IMR-90 (cell line): ENCODE measurements at places on chromosomes 7 and 10. TPM values are rescaled to one million over a fixed set of nuclear protein-coding genes. Genes with fewer than 3 reads are reported as not detected.

- peaks cover 8% of the 10 kb centered on the region for H3K36me3 ChIP-seq
- no peak overlapping the region for H3K4me3 ChIP-seq
- H3K27me3 ChIP-seq: no peaks in the 10 kb centered on the region
- peaks cover 39% of the 10 kb centered on the region for H3K4me1 ChIP-seq
- no peak for DNase-seq
Measured at GRCh38 chr7:130922206-130923112, 188.5 kb upstream of the KLF14 start.

GRCh38 chr7:115058726-115059125 is 136.8 kb downstream of the MDFIC start:
- no peak overlapping the region for H3K4me3 ChIP-seq
- no peaks in the 10 kb centered on the region for H3K27me3 ChIP-seq
- no peaks in the 10 kb centered on the region for H3K4me1 ChIP-seq
- no peak for DNase-seq

The CALHM1 gene
- total RNA-seq: not detected in 2 replicates

The CDC14C gene
- under 0.01 TPM in 2 replicates for total RNA-seq

GRCh38 chr7:17545348-17545747 is 246.9 kb downstream of the AHR start:
- H3K27me3 ChIP-seq: no peaks in the 10 kb centered on the region
- DNase-seq: no peak
- no peaks in the 10 kb centered on the region for H3K36me3 ChIP-seq

GRCh38 chr7:103141753-103142404 is 7.0 kb downstream of the NAPEPLD start:
- no peaks in the 10 kb centered on the region; the same call in 1 of the 2 replicates for H3K4me1 ChIP-seq
- no peak for DNase-seq
- no peaks in the 10 kb centered on the region for H3K36me3 ChIP-seq
- H3K4me3 ChIP-seq: no peak overlapping the region
- no peaks in the 10 kb centered on the region for H3K27me3 ChIP-seq

The DYNC1I1 gene
- total RNA-seq: under 0.01 TPM in 1 of 2 replicates, not detected in the other

- H3K36me3 ChIP-seq: no peaks in the 10 kb centered on the region
- H3K4me1 ChIP-seq: peaks cover 10% of the 10 kb centered on the region
- no peaks in the 10 kb centered on the region for H3K27me3 ChIP-seq
- no peak overlapping the region for H3K27ac ChIP-seq
- no peak overlapping the region for H3K4me3 ChIP-seq
Measured at GRCh38 chr7:78215199-78215598, 416.6 kb downstream of the PHTF2 start.

The RBP4 gene
- total RNA-seq: not detected in 2 replicates

GRCh38 chr7:137873979-137874777 is 27.4 kb upstream of the DGKI start:
- peaks cover 14% of the 10 kb centered on the region for H3K4me1 ChIP-seq
- peaks cover 39% of the 10 kb centered on the region for H3K36me3 ChIP-seq
- H3K27ac ChIP-seq: peak overlapping the region; percentile 31; the same call in 1 of the 2 replicates
- H3K27me3 ChIP-seq: no peaks in the 10 kb centered on the region
- DNase-seq: peak; percentile 91
- no peak overlapping the region for H3K4me3 ChIP-seq

DNA sequence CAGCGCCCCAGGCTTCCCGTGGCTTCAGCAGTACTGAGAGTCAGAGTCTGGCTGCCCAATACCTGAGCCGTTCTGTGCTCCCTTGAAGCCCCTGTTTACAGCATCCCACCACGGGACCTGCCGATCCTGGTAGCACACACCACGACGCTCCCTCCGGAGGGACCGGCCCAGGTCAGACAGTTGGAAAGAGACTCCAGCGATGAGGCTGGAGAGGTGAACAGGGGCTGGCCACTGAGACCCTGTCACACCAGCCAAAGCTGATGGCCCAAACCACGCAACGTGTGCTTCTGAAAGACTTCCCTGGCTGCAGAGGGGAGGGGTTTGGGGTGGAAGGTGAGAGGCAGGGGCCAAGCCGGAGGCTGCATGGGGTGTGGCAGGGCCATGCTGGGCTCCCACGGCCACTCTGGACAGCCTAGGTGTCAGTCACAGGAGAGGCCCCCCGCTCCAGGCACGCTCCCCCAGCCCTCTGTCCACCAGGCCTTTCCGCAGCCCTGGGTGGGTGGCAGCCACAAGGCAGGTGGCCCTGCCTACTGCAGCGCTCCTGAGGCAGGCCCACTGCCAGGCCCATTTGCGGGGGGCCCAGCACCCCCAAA is 140.2 kb upstream of the CHST15 start:
- no peak overlapping the region for H3K4me3 ChIP-seq
- no peaks in the 10 kb centered on the region for H3K4me1 ChIP-seq
- DNase-seq: no peak
- no peak overlapping the region for H3K27ac ChIP-seq
- H3K36me3 ChIP-seq: no peaks in the 10 kb centered on the region
- H3K27me3 ChIP-seq: no peaks in the 10 kb centered on the region

The PKD2L1 gene
- not detected in 2 replicates for total RNA-seq

The CYP3A4 gene
- total RNA-seq: not detected in 2 replicates

DNA sequence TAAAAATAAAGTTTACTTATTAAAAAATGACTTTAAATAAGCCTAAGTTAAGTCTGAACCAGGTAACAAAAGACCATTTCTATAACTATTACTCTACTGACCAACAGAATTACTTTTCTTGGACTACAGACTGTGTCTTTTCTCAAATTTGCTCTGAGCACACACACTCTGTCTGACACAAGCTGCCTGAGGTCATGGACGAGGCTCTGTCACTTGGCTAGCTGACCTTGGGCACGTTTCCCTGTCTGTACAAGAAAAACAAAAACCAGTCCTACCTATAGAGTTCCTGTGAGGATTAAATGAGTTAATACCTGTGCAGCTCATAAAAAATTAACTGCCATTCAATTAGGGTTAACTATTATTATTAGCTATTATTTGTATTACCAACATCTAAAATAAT is 22.9 kb downstream of the ATE1 start:
- DNase-seq: no peak
- no peaks in the 10 kb centered on the region for H3K4me1 ChIP-seq
- H3K4me3 ChIP-seq: no peak overlapping the region
- H3K27me3 ChIP-seq: no peaks in the 10 kb centered on the region
- peaks cover 3% of the 10 kb centered on the region; the same call in 1 of the 2 replicates for H3K36me3 ChIP-seq

- H3K36me3 ChIP-seq: no peaks in the 10 kb centered on the region
- H3K27me3 ChIP-seq: no peaks in the 10 kb centered on the region
- H3K4me1 ChIP-seq: no peaks in the 10 kb centered on the region
Measured at GRCh38 chr10:19762026-19762425, 54.2 kb upstream of the PLXDC2 start.

The FKBP6 gene
- total RNA-seq: not detected in 2 replicates

The HERPUD2 gene
- total RNA-seq: 18.3 and 22.2 TPM in 2 replicates

DNA sequence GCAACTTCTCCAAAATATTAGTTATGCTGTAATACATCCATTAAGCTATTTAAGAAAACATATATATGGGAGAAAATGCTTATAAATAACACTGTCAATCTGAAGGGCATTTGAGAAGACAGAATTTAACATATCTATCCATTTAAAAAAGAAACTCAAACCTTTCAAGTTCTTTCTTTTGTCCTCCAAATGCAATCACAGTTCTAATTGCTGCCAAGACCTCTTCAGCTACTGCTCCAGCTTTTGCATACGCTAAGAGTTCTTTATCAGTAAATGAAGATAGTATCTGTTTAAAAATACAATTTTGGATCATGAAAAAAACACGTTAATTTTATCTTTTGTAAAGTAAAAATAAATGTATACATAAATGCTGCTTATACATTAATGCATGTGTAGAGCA is 39.6 kb downstream of the ABCB1 start:
- no peak overlapping the region for H3K27ac ChIP-seq
- no peaks in the 10 kb centered on the region for H3K36me3 ChIP-seq
- H3K4me1 ChIP-seq: no peaks in the 10 kb centered on the region
- no peak overlapping the region for H3K4me3 ChIP-seq
- DNase-seq: no peak

The TCERG1L gene
- total RNA-seq: not detected in 2 replicates

- no peak overlapping the region for H3K4me3 ChIP-seq
- no peaks in the 10 kb centered on the region; the same call in 1 of the 2 replicates for H3K27me3 ChIP-seq
- H3K36me3 ChIP-seq: no peaks in the 10 kb centered on the region
- 0 out of 2 replicates have a peak, but pooled peaks cover 1% of the 10 kb centered on the region for H3K4me1 ChIP-seq
- H3K27ac ChIP-seq: no peak overlapping the region
Measured at GRCh38 chr10:18713077-18713476, 53.8 kb downstream of the ARL5B start.

The TAF3 gene
- total RNA-seq: 1.4 TPM in 2 replicates

DNA sequence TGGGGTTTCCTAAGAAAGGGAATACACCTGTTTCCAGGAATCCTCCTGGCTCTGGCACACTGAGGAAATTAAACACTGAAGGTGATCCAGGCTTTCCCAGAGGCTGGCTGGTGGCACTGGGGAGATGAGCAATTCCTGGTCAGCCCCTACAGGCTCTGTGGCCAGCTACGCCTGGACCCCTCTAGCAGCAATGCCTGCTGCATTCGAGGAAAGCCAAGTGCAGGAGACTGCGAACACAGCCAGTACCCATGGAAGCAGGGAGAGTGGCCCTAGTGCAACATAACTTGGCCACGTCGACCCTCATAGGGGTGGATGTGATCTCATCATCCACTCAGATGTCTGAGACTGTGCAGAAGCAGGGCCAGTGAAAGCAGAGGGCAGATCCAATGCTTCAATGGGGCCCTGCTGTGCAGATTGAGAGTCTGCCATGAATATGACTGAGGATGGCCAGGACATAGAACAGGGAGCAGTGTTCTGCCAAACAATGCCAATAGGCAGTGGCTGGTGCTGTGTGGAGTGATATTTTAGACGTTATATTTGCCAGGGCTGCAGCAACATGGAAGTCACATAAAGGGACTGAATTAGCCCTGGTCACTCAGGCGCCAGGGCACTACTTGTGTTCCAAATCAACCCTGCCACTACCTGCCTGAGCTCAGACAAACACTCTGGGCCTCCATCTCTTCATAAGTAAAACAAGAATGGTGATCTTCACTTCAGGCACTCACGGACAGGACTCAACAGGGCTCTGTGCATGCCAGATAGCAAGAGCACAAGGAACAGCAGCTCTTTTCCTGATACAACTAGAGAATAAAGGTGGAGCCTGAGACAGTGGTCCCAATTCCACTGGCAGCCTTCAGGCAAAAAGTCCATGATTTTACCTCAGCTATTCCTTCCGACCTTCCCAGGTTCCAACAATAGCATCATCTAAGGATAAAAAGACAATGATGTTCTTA is 2.4 kb downstream of the ZNF488 start:
- H3K4me3 ChIP-seq: no peak overlapping the region
- H3K36me3 ChIP-seq: no peaks in the 10 kb centered on the region
- peaks cover 2% of the 10 kb centered on the region; the same call in 1 of the 2 replicates for H3K4me1 ChIP-seq
- peaks cover 52% of the 10 kb centered on the region for H3K27me3 ChIP-seq
- no peak overlapping the region for H3K27ac ChIP-seq
- no peak for DNase-seq

DNA sequence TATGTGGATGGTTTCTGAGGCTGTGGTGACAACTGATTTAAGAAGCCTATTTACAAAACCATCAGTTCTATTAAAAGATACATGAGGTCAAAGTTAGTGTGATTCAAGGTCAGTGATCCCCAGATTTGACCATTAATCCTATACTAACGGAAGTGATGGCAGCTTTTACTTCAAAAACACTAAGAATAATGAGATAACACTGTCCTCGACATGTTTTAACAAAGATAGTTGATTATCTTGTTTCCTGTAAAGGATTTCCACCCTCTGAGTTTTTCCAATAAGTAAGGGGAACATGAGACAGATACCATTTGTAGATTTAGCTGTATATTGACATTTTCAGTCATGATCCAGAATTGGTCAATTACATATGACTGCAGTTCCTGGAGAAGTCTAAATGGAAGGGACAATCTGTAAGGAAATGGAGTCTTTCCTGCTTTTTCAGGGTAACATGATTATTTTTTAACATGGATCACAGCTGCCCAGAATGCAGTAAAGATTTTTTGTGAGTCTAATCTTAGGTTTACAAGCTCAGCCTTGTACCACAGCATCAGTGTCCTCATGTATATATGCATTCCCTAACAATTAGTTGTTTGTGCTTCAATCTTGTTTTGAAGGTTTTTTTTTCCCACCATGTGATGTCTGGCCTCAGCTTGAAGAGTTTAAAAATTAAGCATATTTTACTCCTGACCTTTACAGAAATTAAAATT is 188.0 kb downstream of the PPP1R9A start:
- no peak for DNase-seq
- no peak overlapping the region for H3K27ac ChIP-seq
- no peaks in the 10 kb centered on the region for H3K4me1 ChIP-seq

DNA sequence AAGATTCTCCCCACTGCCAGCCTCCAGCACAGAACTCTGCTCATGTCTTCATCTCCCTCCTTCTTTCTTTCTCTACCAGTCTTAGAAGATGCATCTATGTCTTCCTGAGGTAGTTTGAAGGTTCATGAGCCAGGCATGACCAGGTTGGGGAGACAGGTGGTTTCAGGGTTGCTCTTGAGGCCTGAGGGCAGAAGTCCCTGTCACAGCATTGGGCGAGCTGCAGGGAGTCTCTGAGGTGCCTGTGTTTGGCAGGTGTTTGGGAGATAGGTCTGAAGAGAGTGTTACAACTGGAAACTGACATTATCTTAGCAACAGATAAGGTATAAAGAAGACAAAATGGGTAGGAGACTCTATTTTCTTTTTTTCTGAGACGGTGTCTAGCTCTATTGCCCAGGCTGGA is 18.7 kb downstream of the PRSS2 start:
- H3K36me3 ChIP-seq: no peaks in the 10 kb centered on the region
- no peak overlapping the region for H3K27ac ChIP-seq
- peaks cover 13% of the 10 kb centered on the region for H3K27me3 ChIP-seq
- H3K4me3 ChIP-seq: no peak overlapping the region
- DNase-seq: no peak

DNA sequence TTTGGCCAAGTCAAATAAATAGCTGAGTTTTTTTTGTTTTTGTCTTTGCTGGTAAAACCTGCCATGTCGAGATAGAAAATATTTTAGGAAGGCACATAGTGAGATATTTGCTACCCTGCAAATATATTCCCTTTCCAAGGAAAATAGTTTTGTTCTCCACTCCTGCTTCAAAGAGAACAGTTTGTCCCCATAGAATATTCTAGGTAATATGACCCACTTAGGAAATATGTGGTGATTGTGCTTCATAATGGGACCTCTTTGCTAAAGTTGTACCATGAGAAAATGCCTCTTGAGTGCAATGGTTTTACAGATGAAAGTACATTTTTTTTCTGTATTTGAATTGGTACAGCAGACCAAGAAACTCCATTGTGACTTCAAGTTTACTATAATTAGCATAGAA is 41.6 kb downstream of the SMNDC1 start:
- no peaks in the 10 kb centered on the region for H3K36me3 ChIP-seq
- no peaks in the 10 kb centered on the region; the same call in 1 of the 2 replicates for H3K4me1 ChIP-seq
- no peaks in the 10 kb centered on the region for H3K27me3 ChIP-seq
- H3K4me3 ChIP-seq: no peak overlapping the region
- DNase-seq: no peak

DNA sequence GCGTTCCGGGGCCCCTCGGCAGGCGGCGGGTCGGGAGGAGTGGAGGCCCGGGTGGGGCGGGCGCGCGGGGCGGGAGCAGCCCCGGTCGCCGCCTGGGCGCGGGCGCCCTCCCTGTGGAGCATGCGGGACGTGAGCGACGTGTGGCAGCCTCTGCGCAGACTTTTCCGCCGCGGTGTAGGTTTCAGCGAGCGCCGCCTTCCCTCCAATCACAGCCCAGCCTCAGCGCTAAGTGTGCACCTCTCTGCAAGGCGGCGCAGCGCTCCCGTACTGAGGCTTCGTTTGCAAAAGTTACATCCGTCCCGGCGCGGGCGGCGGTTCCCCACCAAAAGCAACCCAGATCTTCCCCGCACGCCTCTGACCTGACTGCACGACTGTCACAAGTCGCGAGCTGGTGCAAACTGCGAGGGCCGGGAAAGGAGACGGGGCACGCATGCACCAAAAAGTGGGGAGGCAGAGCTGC is 1.2 kb upstream of the PFKFB3 start:
- peak; percentile 70 for DNase-seq
- peak overlapping the region; percentile 28 for H3K4me3 ChIP-seq
- no peaks in the 10 kb centered on the region for H3K27me3 ChIP-seq
- peak overlapping the region; percentile 58 for H3K27ac ChIP-seq
- H3K36me3 ChIP-seq: no peaks in the 10 kb centered on the region

The LIPF gene
- total RNA-seq: not detected in 2 replicates

The SFTPA1 gene
- total RNA-seq: not detected in 2 replicates
